Uterus (tissue), 4 donors: ENCODE measurements at places on chromosomes 13 and 19.
A peak's percentile ranks its signal among the peaks of the same experiment; 100 is the strongest.

DNA sequence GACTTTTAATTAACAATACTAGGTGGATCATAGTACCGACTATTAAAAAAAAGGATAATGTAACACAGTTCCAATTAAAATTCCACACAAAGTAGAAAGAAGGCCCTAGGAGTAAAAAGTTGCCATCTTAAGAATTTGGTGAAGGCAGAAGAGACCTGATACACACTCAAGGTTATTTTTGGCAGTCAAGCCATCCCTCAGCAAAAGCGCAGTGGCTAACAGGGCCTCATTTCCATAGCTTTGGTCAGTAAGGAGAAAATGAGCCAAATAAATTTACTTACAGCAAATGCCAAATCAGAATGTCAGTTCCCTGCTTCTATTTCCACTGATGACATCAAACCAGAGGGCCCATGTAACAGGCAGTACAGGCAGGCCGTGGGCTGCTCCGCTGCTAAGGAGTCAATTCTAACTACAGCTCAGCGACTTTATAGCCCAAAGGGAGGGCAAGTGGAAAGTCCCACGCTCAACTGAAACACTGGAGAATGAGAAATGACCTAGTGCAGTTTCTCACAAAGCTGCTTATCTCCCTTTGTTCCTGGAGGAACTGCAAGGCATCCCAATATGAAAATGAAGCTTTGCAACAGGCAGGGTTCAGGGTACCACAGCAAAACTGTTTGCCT is 6.3 kb downstream of the ARGLU1 start:
- DNase-seq = no peak

- no peak for DNase-seq
Observed at GRCh38 chr13:112441779-112442310, 65.7 kb downstream of the SPACA7 start.

DNA sequence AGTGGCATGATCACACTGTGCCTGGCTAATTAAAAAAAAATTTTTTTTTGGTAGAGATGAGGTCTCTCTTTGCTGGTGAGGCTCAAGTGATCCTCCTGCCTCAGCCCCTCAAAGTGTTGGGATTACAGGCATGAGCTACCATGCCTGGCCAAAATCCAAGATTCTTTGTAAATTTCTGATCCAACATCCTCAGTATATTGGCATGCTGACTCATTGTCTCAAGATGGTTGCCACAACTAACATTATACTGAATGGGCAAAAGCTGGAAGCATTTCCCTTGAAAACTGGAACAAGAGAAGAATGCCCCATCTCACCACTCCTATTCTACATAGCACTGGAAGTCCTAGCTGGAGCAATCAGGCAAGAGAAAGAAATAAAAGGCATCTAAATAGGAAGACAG is 100.0 kb downstream of the KLF5 start:
- DNase-seq = no peak

GRCh38 chr13:110055089-110055488 is 251.9 kb downstream of the COL4A1 start:
- DNase-seq = no peak

DNA sequence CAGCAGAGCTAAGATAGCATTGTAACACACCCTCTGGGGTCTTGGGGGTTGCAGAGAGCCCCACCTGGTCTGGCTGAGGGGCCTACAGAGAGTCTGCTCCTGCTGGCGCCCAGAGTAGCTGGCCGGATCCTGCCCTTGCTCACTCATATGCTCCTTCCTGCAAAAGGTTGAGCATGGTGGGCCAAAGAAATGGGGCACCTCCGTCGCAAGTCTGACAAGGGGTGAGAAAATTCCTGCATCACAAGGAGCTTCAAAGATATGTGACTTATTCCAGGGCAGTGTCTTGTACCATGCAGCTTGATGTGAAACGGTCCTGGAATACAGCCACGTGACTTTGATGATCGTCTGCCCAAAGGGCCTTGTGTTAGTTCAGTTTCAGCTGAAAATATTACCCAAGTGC is 218.3 kb downstream of the DCLK1 start:
- DNase-seq = no peak

DNA sequence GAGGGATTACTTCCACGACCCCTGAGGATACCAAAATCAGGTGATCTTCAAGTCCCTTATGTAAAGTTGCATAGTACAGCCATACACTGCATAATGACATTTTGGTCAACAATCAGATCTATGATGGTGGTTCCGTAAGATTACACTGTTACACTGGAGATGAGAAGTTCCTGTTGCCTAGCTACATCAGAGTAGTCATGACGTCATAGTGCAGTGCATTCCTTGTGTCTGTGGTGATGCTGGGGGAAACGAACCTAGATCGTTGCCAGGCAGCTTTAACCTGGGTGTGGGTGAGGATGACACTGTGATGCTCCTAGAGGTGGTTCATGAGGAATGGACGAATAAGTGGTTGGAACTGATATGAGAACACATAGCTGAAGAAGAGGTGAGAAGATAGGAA is 9.1 kb downstream of the ZNF610 start:
- no peak for DNase-seq

GRCh38 chr19:38514812-38515633 is 81.5 kb downstream of the RYR1 start:
- peak; percentile 23 for DNase-seq
